ENCODE measurements at places on chromosomes 2 and 18.

DNA sequence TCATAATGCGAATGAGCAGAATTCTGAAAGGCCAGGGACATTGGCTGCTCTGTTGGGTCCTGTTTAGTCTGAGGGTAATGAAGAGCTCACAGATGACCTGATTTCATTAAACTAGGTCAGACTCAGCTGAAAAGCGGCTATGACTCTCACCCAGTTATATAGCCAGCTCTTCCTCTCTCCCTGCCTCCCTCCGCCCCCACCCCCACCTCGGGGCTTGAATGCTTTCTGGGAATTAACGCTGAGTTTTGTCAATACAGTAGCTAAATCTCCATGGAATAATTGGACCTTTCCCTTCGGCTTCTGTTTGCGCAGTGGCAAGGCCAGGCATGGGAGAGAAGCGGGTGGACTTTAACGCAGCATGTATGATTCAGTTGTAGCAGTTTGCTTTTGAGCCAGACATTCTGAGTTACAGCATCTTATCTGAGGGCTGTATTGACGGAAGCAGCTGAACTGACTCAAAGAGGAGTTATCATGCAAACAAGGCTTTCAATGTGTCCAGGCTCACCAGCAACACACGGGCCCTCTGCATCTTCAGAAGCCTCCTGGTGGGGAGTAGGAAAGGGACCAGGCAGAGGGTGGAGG, 110.6 kb downstream of the MYCN start:
- DNase-seq, result no peak

GRCh38 chr2:9753276-9753600, 90.0 kb upstream of the TAF1B start:
- DNase-seq, result no peak

DNA sequence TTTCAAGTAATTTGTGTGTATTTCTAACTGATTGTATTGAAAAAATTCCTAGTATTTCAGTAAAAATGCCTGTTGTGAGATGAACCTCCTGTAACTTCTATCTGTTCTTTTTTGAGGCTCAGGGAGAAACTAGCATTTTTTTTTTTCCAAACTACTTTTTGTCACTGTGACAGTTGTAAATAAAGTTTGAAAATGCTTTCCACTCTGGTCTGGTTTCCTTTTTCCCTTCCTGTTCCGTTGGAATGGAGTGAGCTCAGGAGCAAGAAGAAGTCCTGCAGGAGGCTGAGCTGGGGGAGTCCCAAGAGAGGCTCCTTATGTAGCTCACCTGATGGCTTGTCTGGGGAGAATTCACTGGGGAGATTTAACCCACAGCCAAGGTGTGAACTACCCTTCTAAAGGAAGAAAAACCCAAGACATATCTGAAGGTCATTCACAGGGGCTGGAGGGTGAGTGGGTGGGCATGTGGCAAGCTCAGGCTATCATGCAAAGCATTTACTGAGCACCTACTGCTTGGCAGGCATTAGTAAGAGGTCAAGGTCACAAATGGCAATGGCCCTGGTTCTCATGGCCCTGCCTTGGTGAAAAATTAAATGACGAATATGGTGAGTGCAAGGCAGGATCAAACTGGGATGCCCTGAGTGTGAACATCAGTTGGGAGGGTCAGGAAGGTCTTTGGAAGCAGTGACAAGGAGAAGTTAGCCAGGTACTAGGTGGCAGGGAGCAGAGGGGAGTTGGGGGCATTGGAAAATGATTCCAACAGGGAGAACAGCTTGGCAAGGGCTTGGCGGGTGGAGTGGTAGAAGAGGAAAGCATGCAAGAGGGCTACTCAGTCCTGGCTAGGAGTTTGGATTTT, 28.7 kb downstream of the LBH start:
- no peak for DNase-seq

DNA sequence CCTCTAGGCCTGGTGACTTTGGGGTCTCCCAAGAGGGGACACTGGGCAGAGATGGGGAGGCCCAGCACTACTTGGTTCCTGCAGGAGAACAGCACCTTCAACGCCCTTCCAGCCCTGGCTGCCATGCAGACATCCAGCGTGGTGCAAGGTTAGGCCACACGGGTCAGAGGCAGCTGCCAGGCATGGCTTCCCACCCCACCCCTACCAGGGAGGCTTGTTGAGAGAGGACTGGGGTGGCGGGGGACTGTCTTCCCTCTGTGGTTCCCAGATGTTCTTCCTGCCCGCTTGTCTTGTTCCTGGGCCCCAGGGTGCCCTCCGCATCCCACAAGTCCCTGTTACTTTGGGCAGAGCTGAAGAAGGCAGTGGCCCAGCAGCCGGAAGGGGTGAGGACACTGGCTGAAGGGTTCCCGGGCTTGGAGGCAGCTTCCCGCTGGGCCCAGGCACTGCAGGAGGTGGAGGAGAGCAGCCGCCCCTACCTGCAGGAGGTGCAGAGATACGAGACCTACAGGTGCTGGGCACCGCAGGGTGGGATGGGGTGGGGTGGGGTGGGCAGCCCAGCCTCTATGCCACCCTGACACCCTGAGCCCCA, 4.5 kb downstream of the PROM2 start:
- no peak for DNase-seq

GRCh38 chr2:174026122-174026845, 61.1 kb upstream of the SP3 start:
- no peak for DNase-seq

DNA sequence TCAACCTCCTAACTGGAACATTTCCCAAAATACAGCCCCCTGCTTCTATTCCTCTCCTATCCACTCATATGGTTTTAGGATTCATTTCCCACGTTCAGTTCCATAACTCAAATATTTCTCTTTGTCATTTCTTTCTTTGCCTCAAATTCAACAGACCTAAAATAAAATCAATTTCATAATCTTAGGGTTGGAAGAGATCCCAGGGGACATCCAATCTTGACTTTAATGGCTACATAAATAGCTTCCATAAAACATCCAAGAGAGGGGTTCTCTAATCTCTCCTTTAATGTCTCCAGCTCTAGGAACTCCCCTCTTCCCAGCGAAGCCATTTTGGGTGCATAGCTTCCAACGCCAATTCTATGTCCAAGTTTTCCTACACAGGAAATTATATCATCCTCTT, 33.8 kb downstream of the RBKS start:
- DNase-seq, result no peak

GRCh38 chr18:26017929-26018328, 72.5 kb downstream of the SS18 start:
- no peak for DNase-seq

- DNase-seq, result peak; percentile 56
Measured at GRCh38 chr2:57906152-57906732, 140.4 kb upstream of the VRK2 start.

DNA sequence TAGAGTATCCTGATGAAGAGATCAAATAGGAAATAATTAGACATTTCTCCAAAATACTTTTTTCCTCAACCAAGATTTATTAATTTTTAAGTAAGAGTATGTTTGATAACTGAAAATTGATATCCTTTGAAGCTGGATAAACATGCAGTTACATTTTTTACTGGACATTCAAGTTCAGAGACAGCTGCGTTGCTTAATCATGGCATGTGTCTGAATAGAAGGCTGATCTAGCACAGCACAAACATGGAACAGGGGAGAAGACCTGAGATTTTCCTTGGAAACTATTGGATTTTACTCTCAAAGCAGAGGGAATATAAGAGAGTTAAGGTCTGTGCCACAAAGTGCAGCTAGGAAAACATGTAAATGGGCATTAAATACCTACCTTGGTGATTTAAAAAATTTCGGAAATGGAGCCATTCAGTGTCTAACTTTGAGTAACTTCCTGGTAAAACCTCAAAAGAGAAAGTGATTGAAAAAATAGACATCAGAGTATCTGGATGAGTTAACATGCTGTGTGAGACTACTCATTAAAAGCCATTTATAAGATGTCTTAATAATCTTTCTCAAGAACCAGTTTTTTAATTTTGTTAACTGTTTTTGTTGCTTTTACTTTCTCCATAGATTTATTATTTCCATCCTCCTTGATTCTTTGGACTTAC, 31.8 kb downstream of the CRIM1 start:
- no peak for DNase-seq

- DNase-seq, result no peak
Measured at GRCh38 chr18:48996901-48997463, 46.2 kb upstream of the SMAD7 start.

Measured in SW 1271 (cell line).